Activated T-cell treated with anti-CD3 and anti-CD28 coated beads, Interleukin-2, amount 50 U/mL, for 4 hours (primary cell): ENCODE measurements at places on chromosomes 3 and 15. TPM values are rescaled to one million over a fixed set of nuclear protein-coding genes. Genes with fewer than 3 reads are reported as not detected.

Gene THAP10
- not detected for total RNA-seq

- DNase-seq = no peak
Measured at GRCh38 chr15:35431281-35431680, 114.7 kb downstream of the DPH6 start.

Gene KLHL6
- 35.5 TPM for total RNA-seq

DNA sequence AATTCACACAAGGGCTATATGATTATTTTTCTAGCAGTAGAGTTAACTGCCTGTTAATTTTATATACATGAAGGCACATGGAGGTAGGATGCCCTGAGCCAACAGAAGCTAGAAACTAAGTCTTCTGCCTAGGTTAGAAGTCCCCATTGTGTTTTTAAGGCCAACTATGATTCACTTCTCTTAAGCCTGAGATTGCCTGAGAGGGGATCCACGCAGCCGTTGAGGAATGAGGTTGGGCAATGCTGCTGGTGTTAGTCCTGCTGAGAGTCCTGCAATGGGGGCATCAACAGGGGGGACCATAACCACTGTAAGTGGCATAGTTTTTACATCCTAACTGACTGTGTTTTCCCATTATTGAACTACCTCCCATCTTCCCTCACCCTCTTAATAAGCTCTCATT, 60.1 kb upstream of the PFN2 start:
- no peak for DNase-seq

GRCh38 chr15:41464889-41465580, 28.6 kb upstream of the ITPKA start:
- DNase-seq = no peak

DNA sequence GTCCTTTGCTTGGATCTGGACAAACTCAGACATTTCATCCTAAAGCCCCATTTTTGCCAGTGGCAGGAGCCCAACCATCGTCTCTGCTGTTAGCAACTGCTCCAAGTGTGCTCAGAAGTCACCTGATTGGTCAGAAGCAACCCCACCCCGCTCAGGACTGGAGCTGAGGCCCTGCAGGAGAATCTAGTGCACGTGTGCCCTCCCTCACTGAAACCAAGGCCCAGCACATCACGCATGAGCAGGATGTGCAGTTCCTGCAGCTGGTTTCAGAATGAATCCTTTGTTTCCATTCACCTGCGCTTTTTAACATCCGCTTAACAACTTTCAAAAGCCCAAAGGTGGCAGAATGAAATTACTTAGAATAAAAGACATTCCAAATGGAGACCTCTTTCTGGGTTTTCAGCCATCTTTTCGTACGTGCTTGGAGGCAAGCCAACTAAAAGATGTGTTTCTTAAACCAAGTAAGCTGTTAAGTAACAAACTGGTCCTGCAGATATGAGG, 81.2 kb downstream of the SRGAP3 start:
- DNase-seq = no peak

- DNase-seq = no peak
Measured at GRCh38 chr3:140216249-140216648, 281.3 kb downstream of the CLSTN2 start.

DNA sequence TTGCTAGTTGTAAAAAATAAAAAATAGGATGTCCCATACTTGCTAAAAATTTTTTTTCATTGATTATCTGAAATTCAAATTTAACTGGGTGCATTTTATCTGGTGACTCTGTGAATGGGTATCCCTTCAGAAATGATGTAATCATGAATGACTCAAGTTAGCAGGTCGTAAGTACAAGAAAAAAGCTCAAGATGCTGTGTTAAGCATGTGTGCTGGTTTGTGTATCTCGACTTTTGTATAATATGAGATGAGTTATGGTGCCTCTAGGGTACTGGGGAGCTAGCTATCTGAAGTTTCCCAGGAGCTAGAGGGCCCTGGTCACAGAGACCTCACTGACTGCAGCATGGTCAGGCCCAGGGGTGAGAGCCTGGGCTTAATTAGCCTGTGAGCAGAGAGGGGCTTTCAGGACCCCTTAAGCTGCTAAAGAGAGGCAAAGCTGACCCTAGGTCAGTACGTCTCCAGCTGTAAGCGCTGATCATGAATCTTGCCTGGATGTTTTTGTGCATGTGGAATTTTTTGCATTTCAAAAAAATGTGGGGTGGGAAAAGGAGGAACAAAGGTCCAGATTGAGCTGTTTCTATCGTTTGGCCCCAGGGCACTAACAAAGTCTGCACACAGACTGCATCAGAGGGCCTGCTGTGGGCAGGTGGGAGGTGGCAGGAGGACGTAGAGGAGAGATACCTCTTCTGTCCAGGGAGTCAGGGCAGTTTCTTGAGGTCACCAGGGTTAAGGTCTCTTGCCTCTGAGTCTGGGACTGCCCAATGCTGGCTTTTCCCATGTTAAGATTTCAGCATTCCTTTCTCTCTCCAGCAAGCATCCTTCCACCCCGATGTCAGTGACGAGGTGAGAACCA, 233.2 kb upstream of the TPM1 start:
- no peak for DNase-seq

Gene CCR1
- total RNA-seq = 1.2 TPM

GRCh38 chr3:31275038-31275572, 257.6 kb upstream of the STT3B start:
- no peak for DNase-seq
